Astrocyte (in vitro differentiated cells and primary cell): ENCODE measurements at places on chromosomes 2 and 18. TPM values are rescaled to one million over a fixed set of nuclear protein-coding genes. Genes with fewer than 3 reads are reported as not detected.

GRCh38 chr2:222352981-222353380 is 54.2 kb upstream of the PAX3 start:
- DNase-seq, result no peak

DNA sequence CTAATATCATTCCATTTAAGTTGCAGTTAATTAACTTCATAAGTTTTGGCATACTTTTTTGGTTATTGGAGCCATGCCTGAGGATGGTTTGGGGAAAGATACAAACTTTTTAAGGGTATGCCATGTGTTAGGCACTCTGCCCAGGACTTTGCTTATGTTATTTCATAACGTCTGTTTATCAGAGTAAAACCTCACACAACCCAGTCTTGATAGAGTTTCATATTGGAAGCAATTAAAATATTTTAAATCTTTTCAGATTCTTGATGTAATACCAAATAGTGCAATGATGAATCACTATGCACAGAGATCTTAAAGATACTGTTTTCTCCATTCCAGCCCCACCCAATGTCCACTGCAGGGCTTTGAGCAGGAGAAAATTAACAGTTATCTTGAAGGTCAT is 529.1 kb upstream of the HNMT start:
- DNase-seq, result no peak

GRCh38 chr2:49959961-49960553 is 805.7 kb upstream of the FSHR start:
- DNase-seq, result no peak

DNA sequence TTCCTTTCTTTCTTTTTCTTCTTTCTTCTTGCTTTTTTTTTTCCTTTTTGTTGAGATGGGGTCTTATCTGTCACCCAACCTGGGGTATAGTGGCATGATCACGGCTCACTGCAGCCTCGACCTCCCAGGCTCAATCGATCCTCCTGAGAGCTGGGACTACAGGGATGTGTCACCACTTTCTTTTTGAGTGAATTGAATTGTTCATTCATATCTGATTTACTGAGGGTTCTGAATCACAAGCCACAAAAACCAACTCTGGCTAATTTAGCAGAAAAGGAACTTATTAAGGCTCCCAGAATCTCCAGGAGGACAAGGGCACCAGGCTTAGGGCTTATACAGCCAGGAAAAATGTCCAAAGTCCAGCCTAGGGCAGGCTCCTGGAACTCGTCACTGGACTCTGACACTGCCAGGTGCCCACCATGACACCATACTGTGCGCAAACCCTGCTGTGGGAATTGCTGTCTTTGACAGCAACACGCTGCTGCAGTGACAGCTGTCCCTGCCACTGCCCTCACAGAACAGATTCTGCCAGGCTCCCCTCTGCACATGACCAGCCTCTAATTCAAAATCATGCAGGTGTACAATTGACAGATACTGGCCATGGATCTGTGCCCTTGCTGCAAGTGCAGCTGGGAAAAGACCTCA is 42.9 kb upstream of the EML6 start:
- DNase-seq, result peak; percentile 64

GRCh38 chr2:130756874-130757668 is 1.7 kb downstream of the AMER3 start:
- DNase-seq, result no peak

SRD5A2 gene
- not detected in 2 replicates for total RNA-seq

VIL1 gene
- not detected in 2 replicates for total RNA-seq
